Ecto neural progenitor cell (in vitro differentiated cells): ENCODE measurements at places on chromosomes 4 and X.

DNA sequence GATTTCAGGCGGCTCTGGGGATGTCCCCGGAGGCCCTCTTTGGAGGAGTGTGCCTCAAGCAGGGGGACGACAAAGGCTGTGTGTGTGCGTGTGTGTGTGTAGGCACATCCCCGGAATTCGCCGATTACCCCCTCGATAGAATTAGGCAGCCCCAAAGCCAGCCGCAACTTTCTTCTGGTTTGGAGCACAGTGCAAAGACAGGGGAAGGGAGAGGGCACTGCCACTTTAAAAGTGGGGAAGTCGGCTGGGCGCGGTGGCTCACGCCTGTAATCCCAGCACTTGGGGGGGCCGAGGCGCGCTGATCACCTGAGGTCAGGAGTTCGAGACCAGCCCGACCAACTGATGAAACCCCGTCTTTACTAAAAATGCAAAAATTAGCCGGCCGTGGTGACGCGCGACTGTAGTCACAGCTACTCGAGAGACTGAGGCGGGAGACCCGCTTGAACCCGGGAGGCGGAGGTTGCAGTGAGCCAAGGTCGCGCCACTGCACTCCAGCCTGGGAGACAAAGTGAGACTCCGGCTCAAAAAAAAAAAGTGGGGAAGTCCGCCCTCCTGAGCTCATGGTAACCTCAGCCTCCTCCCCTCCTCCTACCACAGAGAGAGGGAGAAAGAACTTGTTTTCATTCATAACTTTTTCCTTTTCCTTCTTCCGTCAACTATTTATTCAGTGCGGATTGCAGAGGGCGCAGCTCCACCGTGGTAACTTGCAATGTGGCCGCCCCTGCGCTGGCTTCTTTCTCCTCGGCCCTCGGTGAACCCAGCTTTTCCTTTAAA is 2.4 kb downstream of the SPRY1 start:
- DNase-seq = peak; percentile 78

DNA sequence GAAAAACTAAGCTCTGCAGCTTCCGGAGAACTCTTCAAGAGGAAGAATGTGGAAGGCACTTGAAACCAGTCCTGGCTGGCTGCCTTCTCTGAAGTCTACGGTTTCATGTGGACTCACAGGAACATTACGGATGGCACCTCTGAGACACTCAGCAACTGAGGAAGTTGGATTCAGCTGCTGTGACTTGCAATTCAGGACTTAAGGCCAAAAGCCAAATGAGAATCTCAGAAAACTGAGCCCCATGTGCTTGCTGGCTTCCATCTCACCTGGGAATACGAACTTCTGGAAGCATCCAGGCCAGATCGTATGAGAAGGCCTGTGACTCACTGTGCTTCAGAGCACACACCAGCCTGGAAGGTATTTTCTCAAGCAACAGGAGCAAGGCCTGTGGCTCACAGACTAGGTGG is 107.8 kb upstream of the GPC4 start:
- no peak for DNase-seq

DNA sequence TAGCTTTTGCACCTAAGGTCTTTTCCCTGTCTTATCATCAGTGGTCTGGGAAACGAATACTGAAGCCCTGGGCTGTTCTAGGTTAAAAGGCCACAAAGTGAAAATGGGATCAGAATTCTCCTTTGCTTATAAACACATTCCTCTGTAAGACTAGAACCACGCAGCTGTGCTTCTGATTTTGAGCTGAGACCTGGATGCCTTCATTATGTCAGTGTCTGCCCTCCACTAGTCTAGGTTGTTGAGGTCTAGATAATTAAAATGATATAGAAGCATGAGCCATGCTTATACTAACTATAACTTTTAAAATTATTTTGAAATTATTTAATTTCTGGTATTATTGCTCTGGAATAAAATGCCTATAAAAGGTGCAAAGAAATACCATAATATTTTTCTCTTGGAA is 403.9 kb downstream of the ADGRL3 start:
- DNase-seq = no peak

- DNase-seq = no peak
Measured at GRCh38 chr4:55033296-55033695, 92.1 kb downstream of the KDR start.

GRCh38 chr4:10656420-10656819 is 28.1 kb downstream of the CLNK start:
- DNase-seq = no peak

- DNase-seq = no peak
Measured at GRCh38 chrX:63922221-63922620, 137.2 kb upstream of the ARHGEF9 start.

DNA sequence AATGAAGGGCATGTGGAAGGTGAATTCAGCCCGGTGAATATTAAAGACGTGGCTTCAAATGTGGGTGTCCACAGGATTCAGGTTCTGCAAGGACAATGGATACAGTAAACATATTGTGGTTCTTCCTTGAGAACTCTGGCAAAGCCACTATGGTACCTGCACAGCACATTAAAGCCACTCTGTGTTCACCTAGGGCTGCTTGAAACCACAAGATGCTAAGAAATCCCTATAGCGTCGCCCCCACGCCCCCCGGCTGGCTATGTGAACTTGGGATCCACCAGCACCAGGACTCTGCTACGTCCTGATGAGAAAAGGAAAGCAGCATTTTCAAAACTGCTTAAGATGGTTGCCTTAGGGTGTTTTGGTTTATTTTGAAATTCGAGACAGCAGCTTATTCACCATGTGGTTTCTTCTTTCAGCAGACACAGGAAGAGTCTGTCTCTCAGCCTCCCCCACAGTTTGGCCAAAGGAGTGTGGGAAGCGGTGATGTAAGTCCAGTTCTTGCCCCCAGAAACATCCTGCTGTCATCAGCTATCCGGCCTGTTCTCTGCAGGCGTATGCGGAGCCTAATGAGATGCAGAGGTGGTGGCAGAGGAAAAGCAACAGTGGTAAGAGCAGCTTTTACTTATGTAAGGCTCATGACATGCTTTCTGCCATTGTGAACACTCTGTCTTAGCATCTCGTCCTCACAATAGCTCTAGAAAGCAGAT is 111.5 kb downstream of the AFAP1 start:
- DNase-seq = no peak

DNA sequence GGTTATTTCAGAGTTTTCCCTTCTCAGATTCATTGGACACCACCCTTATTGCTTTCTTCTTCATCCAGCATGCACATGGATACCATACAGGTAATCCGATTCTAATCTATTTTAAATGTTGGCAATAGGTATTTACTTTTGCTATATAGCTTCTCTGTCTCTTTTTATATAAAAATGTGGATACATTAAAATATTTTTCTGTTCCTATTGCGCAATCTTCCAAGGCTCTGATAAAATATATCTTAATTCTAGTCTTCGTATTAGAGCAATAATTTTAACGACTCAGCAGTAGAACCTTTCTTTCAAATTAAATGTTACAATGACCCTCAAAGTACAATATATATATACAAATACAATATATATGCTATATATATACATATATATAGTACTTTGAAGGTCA is 239.8 kb downstream of the DCAF12L2 start:
- DNase-seq = no peak

DNA sequence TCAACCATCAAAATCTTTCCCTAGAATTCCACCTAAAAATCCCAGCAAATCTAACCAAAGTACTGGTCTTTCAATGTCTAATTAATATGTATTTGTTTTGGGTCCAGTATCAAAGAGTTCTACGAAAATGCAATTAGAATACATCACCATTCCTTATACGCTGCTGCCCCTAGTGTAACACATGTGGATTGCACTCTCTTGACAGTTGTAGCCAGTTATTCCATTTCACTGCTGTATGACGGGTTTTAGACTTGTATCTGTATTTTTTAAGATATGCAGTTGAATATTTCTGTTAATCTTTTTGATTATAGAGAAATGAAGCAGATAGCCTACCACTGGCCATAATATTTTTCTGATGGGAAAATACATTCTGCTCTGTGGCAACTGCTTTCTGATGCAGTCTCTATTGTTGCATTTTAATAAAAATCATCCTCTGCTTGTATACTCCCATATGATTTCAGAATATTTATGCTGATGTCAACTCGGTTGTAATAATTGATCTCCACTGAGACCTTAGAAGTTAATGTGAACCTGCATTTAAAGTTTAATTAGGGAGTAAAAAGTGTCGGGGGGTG is 17.1 kb upstream of the PAGE2B start:
- DNase-seq = no peak
